Psoas muscle (tissue), 8 donors: ENCODE measurements at places on chromosomes 7 and 10. TPM values are rescaled to one million over a fixed set of nuclear protein-coding genes. Genes with fewer than 3 reads are reported as not detected.

RSPH10B gene
- 0.58 TPM for total RNA-seq

TRIM50 gene
- total RNA-seq: 0.79 TPM

LHPP gene
- 7.5 TPM for total RNA-seq

TAS2R5 gene
- not detected for total RNA-seq

LAMB1 gene
- 43.6 TPM for total RNA-seq

DLG5 gene
- 62.9 TPM for total RNA-seq

LRRC18 gene
- not detected for total RNA-seq

LRRC17 gene
- 1.0 TPM for total RNA-seq

- H3K4me1 ChIP-seq: peaks cover 17% of the 10 kb centered on the region
- no peaks in the 10 kb centered on the region for H3K27me3 ChIP-seq
- H3K27ac ChIP-seq: peak overlapping the region; percentile 87
- H3K36me3 ChIP-seq: no peaks in the 10 kb centered on the region
Observed at GRCh38 chr7:6338551-6339274, 66.3 kb upstream of the CYTH3 start.

DNA sequence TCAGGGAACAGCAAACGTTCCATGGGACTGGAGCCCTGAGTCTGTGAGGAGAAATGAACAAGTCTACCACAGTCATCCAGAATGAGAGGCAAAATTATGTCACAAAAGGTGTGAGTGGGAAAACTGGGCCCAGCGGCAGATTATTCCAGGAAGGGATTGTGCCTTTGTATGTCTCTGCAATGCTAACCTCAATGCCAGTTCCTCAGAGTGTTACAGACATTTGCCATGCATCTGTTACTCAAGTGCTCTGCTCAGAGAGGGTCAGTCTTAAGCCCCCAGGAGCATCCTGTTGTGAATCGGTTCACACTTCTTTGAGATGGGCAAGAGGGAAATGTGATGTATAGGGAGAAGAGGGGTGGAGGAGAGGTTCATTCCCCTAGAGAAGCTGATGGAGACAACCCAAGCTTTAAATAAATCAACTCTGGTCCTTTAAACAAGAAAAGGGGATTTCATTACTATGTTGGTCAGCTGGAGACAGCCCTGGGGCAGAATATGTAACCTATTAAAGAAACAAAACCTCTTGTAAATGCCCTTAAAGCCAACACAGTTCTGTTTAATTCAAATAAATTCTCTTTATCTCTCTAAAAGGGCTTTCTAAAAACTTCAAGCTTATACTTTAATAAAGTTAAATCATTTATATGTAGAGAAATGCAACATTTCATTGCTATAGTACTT is 85.9 kb upstream of the GRB10 start:
- no peaks in the 10 kb centered on the region for H3K4me1 ChIP-seq
- no peak overlapping the region for H3K4me3 ChIP-seq
- no peaks in the 10 kb centered on the region for H3K27me3 ChIP-seq
- no peak overlapping the region for H3K27ac ChIP-seq

DNA sequence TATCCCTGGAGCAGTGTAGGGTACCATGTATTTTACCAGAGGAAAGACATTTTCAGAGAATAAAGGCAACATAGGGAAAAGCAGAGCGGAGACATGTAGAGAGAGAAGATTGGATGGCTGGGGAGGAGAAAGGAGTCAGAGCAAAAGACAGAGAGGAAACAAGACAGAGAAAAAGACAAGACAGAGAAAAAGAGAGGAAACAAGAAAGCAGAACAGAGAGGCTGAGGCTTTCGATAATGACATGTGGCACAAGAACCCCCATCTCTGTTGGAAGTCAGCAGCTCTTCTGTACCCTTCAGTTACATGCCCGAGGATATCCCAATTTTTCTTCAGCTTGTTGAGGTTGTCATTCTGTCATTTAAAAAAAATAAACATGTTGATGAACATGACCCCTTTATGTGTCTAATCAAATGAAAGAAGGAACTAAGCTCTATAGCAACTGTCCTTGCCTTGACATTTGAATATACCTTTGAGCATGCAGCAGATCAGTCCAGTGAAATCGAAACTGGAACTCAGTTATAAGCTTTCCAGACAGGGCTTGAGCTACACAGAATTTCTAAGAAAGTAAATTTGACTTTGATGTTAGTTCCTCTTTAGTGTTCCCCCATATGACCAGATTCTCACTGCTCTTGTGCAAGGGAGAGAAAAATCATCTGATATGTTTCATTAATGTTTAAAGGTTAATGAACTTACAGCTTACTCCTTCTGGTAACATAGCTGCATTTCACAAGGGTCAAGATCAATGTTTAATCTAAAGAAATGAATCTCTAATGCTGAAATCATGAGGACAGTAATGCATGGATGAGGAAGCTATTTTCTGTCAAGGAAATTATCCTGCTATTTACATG is 75.1 kb upstream of the SP4 start:
- no peak overlapping the region for H3K4me3 ChIP-seq
- no peaks in the 10 kb centered on the region for H3K4me1 ChIP-seq
- H3K27me3 ChIP-seq: no peaks in the 10 kb centered on the region
- H3K27ac ChIP-seq: no peak overlapping the region
- no peaks in the 10 kb centered on the region for H3K36me3 ChIP-seq
- DNase-seq: no peak

DNA sequence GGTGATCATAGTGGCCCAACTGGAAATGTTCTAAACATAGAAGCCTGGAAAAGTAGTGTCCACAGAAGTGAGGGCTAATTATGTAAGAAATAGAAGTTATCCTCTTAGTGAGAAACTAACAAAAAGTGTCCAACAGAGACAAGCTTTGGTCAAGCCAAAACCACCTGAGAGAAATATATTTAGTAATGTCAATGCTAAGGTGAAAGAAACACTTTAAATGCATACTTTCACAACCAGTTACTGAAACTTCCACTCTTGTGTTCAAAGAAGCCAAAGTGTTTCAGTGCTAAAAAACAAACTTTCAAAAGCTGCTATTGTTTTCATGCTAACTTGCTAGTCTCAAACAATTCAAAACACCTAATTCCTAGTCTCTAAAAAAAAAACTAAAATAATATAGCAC is 18.1 kb downstream of the RAB11FIP2 start:
- no peak overlapping the region for H3K4me3 ChIP-seq
- no peaks in the 10 kb centered on the region for H3K27me3 ChIP-seq
- H3K36me3 ChIP-seq: no peaks in the 10 kb centered on the region

GRCh38 chr7:99504281-99504602 is 220 bp upstream of the ZKSCAN5 start:
- DNase-seq: no peak
- peaks cover 33% of the 10 kb centered on the region for H3K4me1 ChIP-seq
- H3K4me3 ChIP-seq: peak overlapping the region; percentile 92
- H3K36me3 ChIP-seq: peaks cover 5% of the 10 kb centered on the region
- no peaks in the 10 kb centered on the region for H3K27me3 ChIP-seq

- no peak overlapping the region for H3K27ac ChIP-seq
- no peak overlapping the region for H3K4me3 ChIP-seq
- no peaks in the 10 kb centered on the region for H3K27me3 ChIP-seq
- H3K36me3 ChIP-seq: peaks cover 4% of the 10 kb centered on the region
- no peaks in the 10 kb centered on the region for H3K4me1 ChIP-seq
- no peak for DNase-seq
Observed at GRCh38 chr7:121276313-121276712, 52.5 kb upstream of the WNT16 start.

- H3K27me3 ChIP-seq: no peaks in the 10 kb centered on the region
- H3K27ac ChIP-seq: no peak overlapping the region
- H3K36me3 ChIP-seq: no peaks in the 10 kb centered on the region
- H3K4me1 ChIP-seq: no peaks in the 10 kb centered on the region
- no peak overlapping the region for H3K4me3 ChIP-seq
- no peak for DNase-seq
Observed at GRCh38 chr10:121461307-121461706, 136.9 kb downstream of the FGFR2 start.

GRCh38 chr10:78980815-78981214 is 88.0 kb upstream of the ZMIZ1 start:
- H3K27me3 ChIP-seq: no peaks in the 10 kb centered on the region
- no peaks in the 10 kb centered on the region for H3K36me3 ChIP-seq
- peaks cover 9% of the 10 kb centered on the region for H3K4me1 ChIP-seq

GRCh38 chr7:40492946-40493345 is 358.1 kb downstream of the SUGCT start:
- H3K36me3 ChIP-seq: no peaks in the 10 kb centered on the region
- H3K4me1 ChIP-seq: no peaks in the 10 kb centered on the region
- no peak for DNase-seq

- no peak overlapping the region for H3K4me3 ChIP-seq
- H3K27me3 ChIP-seq: no peaks in the 10 kb centered on the region
- no peak overlapping the region for H3K27ac ChIP-seq
- H3K36me3 ChIP-seq: no peaks in the 10 kb centered on the region
Observed at GRCh38 chr7:64639267-64640001, 26.5 kb upstream of the ZNF107 start.

DNA sequence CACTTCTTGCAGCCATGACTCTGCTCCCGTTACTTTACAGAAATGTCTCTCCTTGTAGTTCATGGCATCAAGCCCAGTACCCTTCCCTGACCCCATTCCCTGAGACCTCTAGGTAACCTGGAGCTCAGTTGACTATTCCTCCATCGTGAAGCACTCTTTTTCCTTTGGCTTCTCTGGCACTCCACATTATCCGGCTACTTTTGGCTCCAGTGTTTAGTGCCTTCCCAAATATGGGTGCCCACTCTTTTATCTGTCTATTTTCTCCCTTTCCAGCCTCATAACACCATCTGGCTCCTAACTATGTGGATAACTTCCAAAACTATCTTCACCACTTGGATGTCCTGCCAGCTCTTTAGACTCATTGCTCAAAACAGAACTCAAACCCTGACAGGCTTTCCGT is 744.7 kb upstream of the GALNT17 start:
- no peaks in the 10 kb centered on the region for H3K27me3 ChIP-seq
- DNase-seq: no peak
- no peak overlapping the region for H3K4me3 ChIP-seq
- H3K36me3 ChIP-seq: no peaks in the 10 kb centered on the region
- no peaks in the 10 kb centered on the region for H3K4me1 ChIP-seq

- no peak for DNase-seq
- H3K27ac ChIP-seq: no peak overlapping the region
- no peaks in the 10 kb centered on the region for H3K27me3 ChIP-seq
- no peaks in the 10 kb centered on the region for H3K36me3 ChIP-seq
- H3K4me3 ChIP-seq: no peak overlapping the region
Observed at GRCh38 chr10:28730031-28730778, 52.9 kb downstream of the BAMBI start.

DNA sequence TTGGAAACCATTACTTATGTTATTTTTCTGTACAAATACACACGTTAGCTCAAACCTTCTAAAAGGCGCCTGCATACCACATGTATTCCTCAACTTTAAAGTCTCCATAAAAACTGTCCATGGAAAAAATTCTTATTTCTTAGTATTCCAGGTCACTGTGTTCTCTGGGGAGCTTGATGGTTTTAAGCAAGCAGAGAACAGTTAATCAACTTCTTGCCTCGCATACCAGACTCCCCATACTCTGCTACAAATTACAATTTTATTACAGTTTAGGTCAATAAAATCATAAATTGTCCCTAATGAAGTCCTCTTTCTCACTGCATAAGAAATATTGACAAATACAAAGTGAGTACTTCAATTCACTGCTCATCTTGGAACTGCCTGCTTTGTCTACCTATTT is 77.0 kb upstream of the GPR22 start:
- DNase-seq: no peak
- H3K4me3 ChIP-seq: no peak overlapping the region
- H3K36me3 ChIP-seq: no peaks in the 10 kb centered on the region
- no peak overlapping the region for H3K27ac ChIP-seq
- H3K4me1 ChIP-seq: no peaks in the 10 kb centered on the region

- H3K36me3 ChIP-seq: no peaks in the 10 kb centered on the region
- H3K4me1 ChIP-seq: no peaks in the 10 kb centered on the region
- H3K27me3 ChIP-seq: no peaks in the 10 kb centered on the region
Observed at GRCh38 chr7:125445836-125446235, 516.2 kb upstream of the POT1 start.

GRCh38 chr7:137417464-137417863 is 73.9 kb upstream of the PTN start:
- no peak for DNase-seq
- no peaks in the 10 kb centered on the region for H3K27me3 ChIP-seq
- H3K36me3 ChIP-seq: no peaks in the 10 kb centered on the region
- no peak overlapping the region for H3K4me3 ChIP-seq
- H3K4me1 ChIP-seq: no peaks in the 10 kb centered on the region
- H3K27ac ChIP-seq: no peak overlapping the region

DNA sequence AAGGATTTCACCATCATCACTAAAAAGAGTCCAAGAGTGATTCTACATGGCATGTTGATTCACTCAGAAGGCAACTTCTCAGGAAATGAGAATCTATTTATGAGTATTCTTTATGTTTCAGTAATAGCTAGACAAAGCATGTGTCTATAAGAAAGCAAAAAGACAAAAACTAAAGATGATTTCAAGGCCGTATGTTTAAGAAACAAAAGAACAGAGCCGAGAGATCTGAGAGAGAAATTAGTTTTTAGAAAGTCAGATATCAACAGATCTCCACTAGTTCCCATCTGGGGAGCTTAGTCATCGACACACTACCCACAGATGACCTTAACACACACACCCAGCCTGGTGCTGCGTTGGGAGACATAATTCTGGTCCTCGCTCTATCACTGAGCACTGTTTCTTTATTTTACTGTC is 21.0 kb downstream of the PIP4K2A start:
- no peaks in the 10 kb centered on the region for H3K36me3 ChIP-seq
- no peak for DNase-seq
- H3K4me1 ChIP-seq: no peaks in the 10 kb centered on the region
- H3K4me3 ChIP-seq: no peak overlapping the region

- H3K27me3 ChIP-seq: no peaks in the 10 kb centered on the region
- H3K4me3 ChIP-seq: no peak overlapping the region
- DNase-seq: no peak
- no peaks in the 10 kb centered on the region for H3K36me3 ChIP-seq
- H3K27ac ChIP-seq: no peak overlapping the region
Observed at GRCh38 chr7:109476409-109476808, 906.7 kb downstream of the DNAJB9 start.

DNA sequence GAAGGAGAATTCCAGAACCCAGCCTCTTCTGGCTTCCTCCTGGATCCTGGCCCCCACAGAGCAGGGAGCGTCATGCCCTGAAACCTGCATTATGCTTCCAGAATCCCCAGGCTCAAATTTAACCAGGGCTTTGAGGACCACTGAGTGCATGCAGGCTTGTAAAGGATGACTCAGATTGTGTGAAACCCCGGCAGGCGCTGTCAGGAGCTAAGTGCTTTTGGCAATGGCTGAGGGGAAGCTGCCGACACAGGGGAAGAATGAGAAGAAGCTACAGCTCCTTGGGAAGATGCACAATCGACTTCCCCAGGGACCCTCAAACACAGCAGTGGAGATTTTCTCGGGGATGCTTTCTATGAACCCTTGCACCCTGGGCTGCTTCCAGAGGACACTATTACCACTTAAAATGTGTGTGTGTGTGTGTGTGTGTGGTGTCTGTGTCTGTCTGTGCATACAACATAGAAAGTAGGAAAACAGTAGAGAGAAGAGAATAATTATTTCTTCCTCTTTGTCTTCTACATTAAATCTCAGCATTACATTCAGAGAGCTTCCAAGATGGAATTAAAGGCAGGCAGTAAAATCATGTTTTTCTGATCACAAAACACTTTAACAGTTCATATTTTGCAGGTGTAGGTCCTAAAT is 183.5 kb upstream of the INHBA start:
- peaks cover 2% of the 10 kb centered on the region for H3K27me3 ChIP-seq
- no peak overlapping the region for H3K4me3 ChIP-seq
- no peaks in the 10 kb centered on the region for H3K4me1 ChIP-seq
- no peaks in the 10 kb centered on the region for H3K36me3 ChIP-seq
- H3K27ac ChIP-seq: no peak overlapping the region

- H3K4me1 ChIP-seq: peaks cover 9% of the 10 kb centered on the region
- no peaks in the 10 kb centered on the region for H3K36me3 ChIP-seq
- no peaks in the 10 kb centered on the region for H3K27me3 ChIP-seq
- no peak overlapping the region for H3K4me3 ChIP-seq
- peak overlapping the region; percentile 63 for H3K27ac ChIP-seq
Observed at GRCh38 chr10:119409906-119410305, 132.6 kb downstream of the RGS10 start.
